ENCODE measurements at places on chromosomes 2 and 18.

DNA sequence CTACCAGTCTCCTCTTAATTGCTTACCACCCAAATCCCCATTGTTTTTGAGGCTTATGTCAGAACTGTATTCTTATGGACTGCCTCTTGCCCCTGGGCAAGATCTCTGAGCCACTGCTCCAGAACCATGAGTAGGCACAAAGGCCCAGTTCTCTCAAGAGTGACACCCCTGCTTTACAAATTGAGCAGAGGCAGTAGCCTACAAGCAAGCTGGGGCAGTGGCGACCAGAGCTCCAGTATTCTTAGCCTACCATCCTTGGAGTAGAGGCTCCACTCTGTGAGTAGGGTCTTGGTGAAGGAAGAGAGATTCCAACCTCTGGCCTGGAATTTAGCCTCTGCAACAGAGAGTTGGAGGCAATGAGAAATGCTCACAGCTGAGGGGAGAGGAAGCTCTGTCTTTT, 36.5 kb downstream of the WDR75 start:
- no peak for DNase-seq

DNA sequence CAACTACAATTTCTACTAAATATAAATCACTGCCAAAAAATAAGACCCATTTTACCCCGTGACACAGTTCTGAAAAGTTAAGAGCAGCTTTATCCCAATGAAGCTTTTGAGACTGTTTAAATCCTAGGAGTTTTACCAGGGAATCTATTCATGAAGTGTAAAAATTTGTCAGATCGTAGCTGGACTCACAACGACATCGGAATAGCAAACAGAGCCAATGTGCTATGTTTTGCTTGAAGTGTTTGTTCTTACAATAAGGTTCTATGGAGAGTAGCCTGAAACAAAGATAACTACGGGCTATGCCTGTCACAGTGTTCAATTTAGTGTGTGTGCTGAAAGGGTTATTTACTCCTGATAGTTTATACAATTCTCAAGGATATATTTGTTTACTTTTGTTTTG, 78.5 kb upstream of the L3MBTL4 start:
- DNase-seq: no peak

GRCh38 chr2:67891642-67892041, 171.2 kb downstream of the C1D start:
- no peak for DNase-seq

DNA sequence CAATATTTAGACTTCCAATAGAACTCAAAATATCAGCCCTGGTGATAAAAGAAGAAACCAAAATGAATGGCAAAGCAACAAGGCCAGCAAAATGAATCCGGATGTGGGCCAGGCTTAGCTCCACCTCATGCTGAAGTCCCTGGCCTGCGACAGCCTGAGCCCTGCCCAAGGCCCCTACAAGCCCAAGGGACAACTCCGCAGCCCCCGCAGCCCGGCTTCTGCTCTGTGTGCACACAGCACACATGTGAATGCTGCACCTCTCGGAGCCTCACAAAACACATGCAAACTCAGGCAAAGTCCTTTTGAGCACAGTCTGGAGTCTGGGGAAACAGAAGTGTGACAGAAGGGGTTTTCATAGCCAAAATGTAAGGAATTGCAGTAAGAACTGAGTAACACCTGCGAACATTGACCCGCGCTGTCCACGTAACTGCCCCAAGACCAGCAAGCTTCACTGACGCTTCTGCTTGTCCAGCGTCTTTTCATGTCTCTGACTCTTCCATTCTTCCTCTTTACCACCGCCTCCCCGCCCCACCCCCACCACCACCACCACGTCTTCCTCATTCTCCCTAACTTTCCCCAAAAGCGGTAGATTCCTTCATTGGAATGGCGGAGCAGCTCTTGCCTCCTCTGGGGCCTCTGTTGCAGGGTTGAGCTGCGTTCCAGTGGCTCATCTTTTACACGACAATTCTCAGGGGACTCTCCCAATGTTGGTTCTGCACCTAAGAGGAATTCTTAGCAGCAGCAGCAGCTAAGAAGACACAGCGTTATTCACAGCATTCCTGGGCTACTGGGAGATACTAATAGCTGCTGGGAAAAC, 136.4 kb upstream of the COPS8 start:
- DNase-seq: no peak

DNA sequence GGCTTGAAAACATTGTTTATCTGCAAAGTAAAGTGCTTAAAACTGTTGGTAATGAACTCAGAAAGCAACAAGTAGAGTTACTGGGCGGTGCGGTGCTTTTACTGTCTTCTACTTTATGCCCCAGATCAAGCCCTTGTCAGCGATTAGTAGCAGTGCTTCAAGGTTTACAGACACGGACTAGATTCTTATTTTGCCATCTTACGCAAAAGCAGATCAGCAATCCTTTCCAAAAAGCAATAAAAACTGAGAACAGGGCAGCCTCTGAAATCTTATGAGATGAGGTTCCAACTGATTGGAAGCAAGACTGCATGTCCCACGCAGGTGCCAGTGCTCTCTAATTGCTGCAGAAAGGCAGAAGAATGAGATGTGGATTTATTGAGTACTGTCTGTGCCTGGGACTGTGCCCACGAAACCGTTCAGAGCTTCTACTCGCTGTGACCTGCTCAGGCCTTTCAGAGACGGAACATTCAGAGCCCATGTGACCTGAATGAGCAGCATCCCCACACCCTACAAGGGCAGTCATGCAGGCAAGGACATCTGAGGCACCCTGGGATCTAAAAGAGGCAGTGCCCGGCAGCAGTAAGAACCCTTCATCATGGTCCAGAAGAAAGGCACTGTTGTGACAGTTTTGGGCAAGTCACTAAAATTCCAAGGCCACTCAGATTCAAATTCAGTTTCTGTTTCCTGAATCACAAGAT, 15.7 kb downstream of the COL4A3 start:
- no peak for DNase-seq

GRCh38 chr2:170434900-170435621, 257.1 kb downstream of the MYO3B start:
- DNase-seq: no peak

- no peak for DNase-seq
These were observed 23.2 kb upstream of the ZNF516 start for GRCh38 chr18:76518123-76518859.

- DNase-seq: no peak
These were observed 566 bp upstream of the MRPS5 start for GRCh38 chr2:95122197-95122551.

- no peak for DNase-seq
These were observed 6.3 kb downstream of the B3GNT2 start for GRCh38 chr2:62202019-62202722.

GRCh38 chr18:69974365-69974764, 26.7 kb upstream of the CD226 start:
- DNase-seq: no peak

GRCh38 chr2:47214990-47215389, 59.9 kb upstream of the STPG4 start:
- no peak for DNase-seq

DNA sequence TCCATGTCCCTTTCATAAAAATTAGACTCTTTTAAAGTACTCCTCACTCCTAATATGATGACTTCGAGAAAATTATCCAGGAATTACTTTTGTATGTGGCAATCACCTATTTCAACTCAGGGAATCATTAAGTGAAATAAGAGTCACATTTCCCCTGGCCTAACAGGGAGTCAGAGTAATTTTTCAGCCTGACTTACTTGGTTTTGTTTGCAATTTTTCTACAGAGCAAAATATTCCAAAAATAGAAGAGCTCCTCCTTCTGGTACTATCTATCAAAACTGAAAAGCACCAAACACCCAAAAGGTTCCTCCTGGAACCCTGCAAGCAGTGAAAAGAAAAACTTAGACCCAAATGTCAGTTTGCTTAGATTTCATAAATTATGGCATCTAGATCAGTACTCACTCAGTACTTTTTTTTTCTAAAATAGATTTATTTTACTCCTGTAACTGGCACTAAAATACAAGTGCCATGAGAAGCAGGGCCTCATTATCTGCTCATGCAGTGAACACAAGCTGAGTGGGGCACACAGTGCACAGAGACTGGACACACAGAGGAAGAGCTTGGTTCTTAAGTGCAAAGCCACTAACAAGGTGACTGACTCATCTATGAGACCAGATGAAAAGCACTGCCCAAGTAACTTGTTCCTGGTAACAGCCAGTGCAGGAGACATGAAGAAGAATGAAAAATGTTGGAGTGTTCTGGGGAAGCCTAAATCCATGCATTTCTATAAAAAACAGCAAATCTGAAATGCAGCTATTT, 28.7 kb downstream of the ACAA2 start:
- DNase-seq: no peak

DNA sequence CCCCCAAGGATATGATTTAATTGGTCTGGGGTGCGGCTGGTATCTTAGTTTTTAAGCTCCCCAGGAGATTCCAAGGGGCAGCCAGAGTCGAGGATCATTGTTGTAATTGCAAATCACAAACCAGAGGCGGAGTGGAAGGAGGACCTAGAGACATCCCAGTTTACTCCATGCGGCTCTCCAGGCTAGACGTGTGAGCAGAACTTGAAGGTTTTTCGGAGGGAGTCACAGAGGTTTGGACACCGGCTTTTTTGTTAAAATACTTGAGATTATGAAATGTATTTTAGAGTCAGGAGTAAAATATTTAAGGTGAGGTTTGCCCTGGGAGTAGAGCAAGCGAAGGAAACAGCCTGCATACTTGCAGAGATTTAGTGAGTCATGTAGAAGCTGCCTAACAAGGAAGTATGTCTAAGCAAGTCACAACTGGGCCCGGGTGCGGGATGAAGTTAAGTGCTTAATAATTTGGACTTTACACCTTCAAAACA, 39.5 kb downstream of the TGOLN2 start:
- DNase-seq: no peak

DNA sequence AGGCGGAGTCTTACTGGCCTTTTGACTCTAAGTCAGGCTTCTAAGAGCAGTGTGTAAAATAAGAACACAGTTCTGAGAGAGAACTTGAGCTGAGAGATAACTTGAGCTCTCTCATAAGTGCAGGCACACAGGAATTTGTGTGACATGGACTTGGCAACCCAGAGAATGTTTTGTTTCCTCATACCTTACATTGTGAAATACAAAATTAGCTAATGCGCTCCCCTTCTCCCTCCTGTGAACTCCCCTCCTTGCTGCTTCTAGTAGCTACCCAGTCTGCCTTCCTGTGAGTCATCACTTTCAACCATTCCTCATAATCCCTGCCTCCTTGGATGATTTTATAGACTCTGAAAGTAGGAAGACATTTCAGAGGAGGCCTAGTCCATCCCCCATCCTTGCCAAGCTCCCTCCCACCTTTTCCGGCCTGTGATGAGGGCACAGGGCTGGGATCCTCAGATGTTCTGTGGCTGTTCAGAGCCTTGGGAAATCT, 22.6 kb downstream of the FER1L5 start:
- no peak for DNase-seq

GRCh38 chr2:72794572-72794971, 31.3 kb downstream of the EXOC6B start:
- no peak for DNase-seq

GRCh38 chr2:100818606-100819369, 1.2 kb upstream of the NPAS2 start:
- DNase-seq: no peak

DNA sequence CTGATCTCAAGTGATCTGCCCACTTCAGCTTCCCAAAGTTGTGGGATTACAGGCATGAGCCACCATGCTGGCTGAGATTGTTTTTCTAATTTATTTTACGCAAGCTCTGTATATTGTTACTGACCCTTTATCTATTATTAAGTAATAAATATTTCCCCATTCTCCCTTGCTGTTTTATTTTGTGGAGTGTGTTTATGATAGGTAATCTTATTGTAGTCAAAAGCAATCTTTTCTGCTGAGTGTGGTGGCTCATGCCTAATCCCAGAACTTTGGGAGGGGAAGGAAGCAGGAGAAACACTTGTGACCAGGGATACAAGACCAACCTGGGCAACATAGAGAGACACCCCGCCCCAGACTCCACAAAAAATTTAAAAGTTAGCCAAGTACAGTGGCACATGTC, 55.2 kb upstream of the RTN4 start:
- DNase-seq: no peak

DNA sequence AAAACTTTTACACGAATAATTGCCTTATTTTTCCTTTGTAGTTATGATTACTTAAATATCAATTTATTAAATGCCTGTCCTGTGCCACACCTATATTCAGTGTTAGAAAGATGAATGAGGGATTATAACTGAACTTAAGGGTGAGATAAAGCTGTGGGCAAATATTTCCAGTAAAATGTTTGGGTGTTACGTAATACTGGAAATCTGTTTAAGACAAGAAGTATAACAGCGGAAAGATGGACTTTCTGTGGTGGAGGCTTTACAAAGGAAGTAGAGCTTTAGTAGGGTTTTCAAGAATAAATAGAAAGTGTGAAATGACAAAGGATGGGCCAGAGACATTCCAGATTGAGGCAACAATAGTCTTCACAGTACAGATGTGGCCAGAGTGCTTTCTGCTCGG, 927.0 kb downstream of the DPP10 start:
- DNase-seq: no peak

- DNase-seq: no peak
These were observed 199.1 kb upstream of the SLC14A2 start for GRCh38 chr18:45416168-45416567.

DNA sequence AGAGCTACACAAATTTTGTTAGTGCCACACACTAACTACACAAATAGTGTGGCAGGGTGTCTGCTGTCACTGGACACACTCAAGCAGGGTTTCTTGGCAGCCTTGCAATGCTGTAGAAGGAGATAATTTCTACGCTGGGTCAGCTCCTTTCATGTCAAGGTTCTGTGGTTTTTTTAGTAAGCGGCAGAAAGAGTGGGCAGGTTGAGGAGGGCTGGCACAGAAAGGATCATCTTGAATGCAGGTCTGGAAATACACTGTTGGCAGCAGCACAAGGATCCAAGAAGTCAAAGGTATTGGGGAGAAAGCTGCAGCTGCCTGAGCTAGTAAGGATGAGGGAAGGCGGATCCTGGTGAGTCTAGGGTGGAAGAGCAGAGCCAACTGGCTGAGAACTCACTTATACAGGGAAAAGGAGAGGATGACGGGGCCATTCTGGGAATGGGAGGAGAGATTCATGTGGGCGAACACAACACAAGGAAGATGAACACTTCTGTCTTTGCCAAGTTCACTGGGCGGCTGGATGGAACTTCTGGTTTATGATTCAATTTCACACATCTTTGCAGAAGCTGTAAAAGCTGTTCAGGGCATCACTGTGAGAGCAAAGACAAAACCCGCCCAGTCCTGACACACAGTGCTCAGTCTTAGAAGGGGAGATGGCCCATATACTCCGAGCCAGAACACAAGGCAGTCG, 16.9 kb upstream of the CYRIA start:
- DNase-seq: no peak

- DNase-seq: no peak
These were observed 43.0 kb downstream of the ITGA4 start for GRCh38 chr2:181500201-181500600.

DNA sequence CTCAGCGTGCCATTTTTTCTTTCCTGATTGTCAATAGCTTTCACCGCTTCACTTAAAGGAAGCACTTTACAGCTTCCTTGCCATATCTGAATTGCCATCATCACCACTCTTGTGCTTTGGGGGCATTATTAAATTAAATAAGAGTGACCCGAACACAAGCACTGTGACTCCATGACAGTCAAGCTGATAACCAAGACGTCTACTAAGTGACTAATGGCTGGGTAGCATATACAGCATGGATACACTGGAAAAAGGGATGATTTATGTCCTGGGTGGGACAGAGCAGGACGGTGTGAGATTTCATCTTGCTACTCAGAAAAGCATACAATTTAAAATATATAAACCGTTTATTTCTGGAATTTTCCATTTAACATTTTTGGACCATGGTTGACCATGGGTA, 24.3 kb upstream of the AFF3 start:
- no peak for DNase-seq
